ENCODE measurements at places on chromosomes 11 and 22. TPM values are rescaled to one million over a fixed set of nuclear protein-coding genes. Genes with fewer than 3 reads are reported as not detected.

PNPLA5 gene
- not detected for total RNA-seq

CDKN1C gene
- total RNA-seq, result 37.2 TPM

KRTAP5-1 gene
- not detected for total RNA-seq

HSPB2 gene
- not detected for total RNA-seq

INPP5J gene
- not detected for total RNA-seq

PDGFD gene
- total RNA-seq, result 34.9 TPM

THRSP gene
- total RNA-seq, result not detected

FAM181B gene
- total RNA-seq, result 0.05 TPM

FIBIN gene
- 0.05 TPM for total RNA-seq

SLC7A4 gene
- not detected for total RNA-seq

PGA5 gene
- total RNA-seq, result not detected

OR10D3 gene
- not detected for total RNA-seq

MS4A6E gene
- not detected for total RNA-seq

CCDC89 gene
- not detected for total RNA-seq

SPDYC gene
- total RNA-seq, result not detected

NLRP6 gene
- not detected for total RNA-seq

CASP4 gene
- total RNA-seq, result 434 TPM

VSIG10L2 gene
- total RNA-seq, result not detected

C11orf65 gene
- total RNA-seq, result 0.09 TPM
